Large intestine (tissue), 12 donors: ENCODE measurements at places on chromosomes 4 and X. TPM values are rescaled to one million over a fixed set of nuclear protein-coding genes. Genes with fewer than 3 reads are reported as not detected.
A peak's percentile ranks its signal among the peaks of the same experiment; 100 is the strongest.

GRCh38 chrX:84729809-84730208 is 227.6 kb upstream of the HDX start:
- no peaks in the 10 kb centered on the region for H3K36me3 ChIP-seq
- H3K27ac ChIP-seq: no peak overlapping the region
- DNase-seq: peak; percentile 17
- no peak overlapping the region for H3K4me3 ChIP-seq

GRCh38 chr4:170089274-170089667 is 485 bp downstream of the AADAT start:
- H3K36me3 ChIP-seq: peaks cover 17% of the 10 kb centered on the region
- peak overlapping the region; percentile 75 for H3K4me3 ChIP-seq
- peak overlapping the region; percentile 41 for H3K27ac ChIP-seq
- H3K4me1 ChIP-seq: peaks cover 2% of the 10 kb centered on the region

TLR2 gene
- polyA plus RNA-seq: 12.1 TPM

ARHGEF38 gene
- polyA plus RNA-seq: 10.7 TPM

DNA sequence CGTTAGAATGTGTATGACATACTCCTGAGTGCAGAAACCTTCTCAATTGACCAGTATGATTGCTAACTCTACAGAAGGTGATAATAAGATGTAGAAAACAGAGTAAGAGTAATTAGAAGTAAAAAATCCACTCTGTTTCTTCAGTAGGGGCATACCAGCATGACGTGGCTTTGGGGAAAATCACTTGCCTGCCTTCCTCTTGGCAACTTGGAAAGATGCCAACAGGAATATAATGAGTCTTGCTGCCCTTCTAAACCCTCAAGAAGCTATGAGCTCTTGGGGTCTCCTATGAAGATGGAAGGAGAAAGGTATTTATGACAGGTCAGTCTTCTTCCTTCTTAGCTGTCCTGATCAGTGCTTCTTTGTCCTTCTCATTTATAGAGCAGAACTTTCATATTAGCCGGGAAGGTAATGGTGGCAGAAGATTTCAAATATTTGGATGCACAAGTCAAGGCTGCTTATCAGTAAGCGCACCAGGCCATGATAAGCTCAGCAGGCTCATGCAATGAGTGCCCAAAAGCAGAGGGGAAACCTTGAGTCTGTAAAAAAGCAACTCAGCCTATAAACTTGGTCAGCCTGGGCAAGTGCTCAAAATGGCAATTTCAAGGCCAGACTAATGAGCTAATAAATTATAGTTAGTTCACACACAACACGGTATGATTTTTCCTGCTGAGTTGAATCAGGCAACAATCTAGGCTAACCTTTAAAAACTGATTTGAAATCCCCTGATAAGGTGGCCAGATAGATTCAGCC is 69.7 kb upstream of the PPARGC1A start:
- no peak overlapping the region for H3K4me3 ChIP-seq
- DNase-seq: no peak
- H3K4me1 ChIP-seq: no peaks in the 10 kb centered on the region
- no peaks in the 10 kb centered on the region for H3K36me3 ChIP-seq
- no peak overlapping the region for H3K27ac ChIP-seq
- no peaks in the 10 kb centered on the region for H3K27me3 ChIP-seq

DNA sequence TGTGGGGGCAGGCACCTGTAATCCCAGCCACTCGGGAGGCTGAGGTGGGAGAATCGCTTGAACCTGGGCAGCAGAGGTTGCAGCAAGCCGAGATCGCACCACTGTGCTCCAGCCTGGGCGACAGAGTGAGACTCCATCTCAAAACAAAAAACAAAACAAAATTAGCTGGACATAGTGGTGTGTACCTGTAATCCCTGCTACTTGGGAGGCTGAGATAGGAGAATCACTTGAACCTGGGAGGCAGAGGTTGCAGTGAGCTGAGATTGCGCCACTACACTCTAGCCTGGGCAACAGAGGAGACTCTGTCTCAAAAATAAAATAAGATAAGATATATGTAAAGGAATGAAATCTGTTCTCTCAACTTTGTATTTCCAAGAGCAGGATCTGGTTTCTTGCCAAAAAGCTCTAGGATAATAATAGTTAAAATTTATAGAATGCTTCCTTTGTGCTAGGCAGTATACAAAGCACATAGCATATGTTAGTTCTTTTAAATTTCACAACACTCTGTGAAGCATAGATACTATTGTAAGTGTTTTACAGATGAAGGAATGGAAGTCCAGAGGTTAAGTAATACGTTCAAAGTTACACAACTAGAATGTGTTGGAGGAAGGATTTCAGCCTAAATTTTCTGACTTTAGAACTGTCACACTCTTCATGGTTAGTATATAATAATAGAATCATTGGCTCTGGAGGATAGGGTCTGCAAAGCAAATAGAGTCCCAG is 10.3 kb downstream of the MRPL1 start:
- peak; percentile 5 for DNase-seq
- peaks cover 6% of the 10 kb centered on the region for H3K36me3 ChIP-seq
- no peak overlapping the region for H3K27ac ChIP-seq
- no peak overlapping the region for H3K4me3 ChIP-seq
- H3K4me1 ChIP-seq: no peaks in the 10 kb centered on the region

HS3ST1 gene
- 1.4 TPM for polyA plus RNA-seq

DNA sequence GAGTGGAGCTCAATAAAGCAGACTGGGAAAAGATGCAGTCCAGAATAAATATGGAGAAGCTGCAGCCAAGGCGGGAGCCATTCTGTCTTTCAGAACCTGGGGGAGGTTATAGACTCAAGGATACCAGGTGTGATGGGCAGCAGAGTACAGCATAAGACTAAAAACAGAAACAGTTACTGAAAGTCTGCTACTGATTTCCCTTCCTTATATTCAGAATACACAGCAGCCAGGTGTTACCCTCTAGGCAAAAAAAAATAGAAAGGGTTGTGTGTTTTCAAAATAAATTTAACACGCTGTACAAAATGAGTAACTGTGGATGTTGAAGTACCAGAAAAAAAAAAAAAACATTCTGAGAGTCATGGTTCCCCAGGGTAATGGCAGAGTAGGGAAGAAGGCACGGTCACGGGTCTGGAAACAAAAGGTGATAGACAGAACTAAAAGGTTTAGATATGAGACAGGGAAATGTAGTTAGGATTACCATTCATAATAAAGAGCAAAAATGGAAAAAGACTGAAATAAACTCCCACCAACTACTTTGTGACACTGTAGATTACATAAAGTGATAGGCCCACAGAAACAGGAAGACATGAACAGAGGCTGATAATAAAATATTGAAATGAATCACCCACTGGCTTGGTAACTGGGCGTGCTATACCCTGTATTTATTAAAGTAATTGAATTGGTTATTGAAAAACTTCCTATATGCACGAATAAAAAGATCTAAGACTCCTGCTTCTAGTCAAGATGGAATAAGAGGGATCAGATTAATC is 10.8 kb upstream of the HHIP start:
- H3K4me3 ChIP-seq: no peak overlapping the region
- no peaks in the 10 kb centered on the region for H3K4me1 ChIP-seq
- H3K36me3 ChIP-seq: no peaks in the 10 kb centered on the region
- H3K27me3 ChIP-seq: no peaks in the 10 kb centered on the region

GRCh38 chr4:148016063-148016637 is 284.3 kb downstream of the ARHGAP10 start:
- no peak overlapping the region for H3K4me3 ChIP-seq
- no peak overlapping the region for H3K27ac ChIP-seq
- no peaks in the 10 kb centered on the region for H3K27me3 ChIP-seq
- no peaks in the 10 kb centered on the region for H3K36me3 ChIP-seq

KCND1 gene
- 2.5 TPM for polyA plus RNA-seq

C1QTNF7 gene
- 3.1 TPM for polyA plus RNA-seq

DNA sequence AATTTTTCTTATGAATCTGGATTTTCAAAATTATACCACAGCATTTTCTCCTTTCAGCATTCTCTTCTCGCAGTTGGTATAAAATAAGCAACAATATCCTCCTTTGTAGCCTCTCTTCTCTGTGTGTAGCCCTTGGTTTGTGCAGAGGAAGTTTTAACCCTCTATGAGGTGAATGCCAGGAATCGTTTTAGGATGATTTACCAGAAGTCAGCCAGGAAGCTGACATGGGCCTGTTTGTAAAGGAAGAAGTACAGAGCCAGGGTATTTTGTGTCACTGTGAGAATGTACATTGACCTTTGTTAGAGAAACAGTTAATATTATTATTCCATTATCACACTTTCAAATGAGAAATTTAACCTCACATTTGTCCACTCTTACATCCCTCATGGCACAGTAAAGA is 88.9 kb upstream of the RPL34 start:
- no peaks in the 10 kb centered on the region for H3K36me3 ChIP-seq
- H3K27me3 ChIP-seq: no peaks in the 10 kb centered on the region
- no peak overlapping the region for H3K4me3 ChIP-seq
- no peak for DNase-seq
- no peaks in the 10 kb centered on the region for H3K4me1 ChIP-seq

DNA sequence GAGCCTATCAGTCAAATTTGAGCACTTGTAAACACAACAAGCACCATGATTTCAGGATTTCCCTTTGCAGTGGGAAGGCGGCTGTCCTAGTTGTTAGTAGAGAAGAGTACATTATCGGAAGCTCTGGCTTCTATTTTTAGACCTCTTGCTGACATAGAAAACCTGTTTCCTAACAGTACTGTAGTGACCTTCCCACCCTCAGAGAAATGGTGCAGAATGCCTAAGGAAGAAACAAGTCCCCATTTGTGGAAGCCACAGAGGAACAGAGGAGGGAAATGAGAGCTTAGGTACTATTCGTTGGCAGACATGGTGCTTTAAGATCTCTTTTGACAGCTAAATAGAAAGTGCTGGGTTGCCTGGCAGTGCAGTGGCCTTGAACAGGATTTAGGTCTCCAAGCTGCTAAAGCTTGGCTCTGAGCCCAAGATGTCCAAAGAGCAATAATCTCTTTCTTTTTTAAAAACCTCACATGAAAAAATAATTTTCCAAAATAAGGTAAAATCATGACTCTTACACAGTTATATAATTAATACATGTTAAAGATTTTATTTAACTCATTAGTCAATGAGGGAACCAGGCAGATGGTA is 24.9 kb downstream of the GLRA2 start:
- no peaks in the 10 kb centered on the region for H3K36me3 ChIP-seq
- DNase-seq: no peak
- no peak overlapping the region for H3K4me3 ChIP-seq
- H3K4me1 ChIP-seq: no peaks in the 10 kb centered on the region

- H3K27me3 ChIP-seq: no peaks in the 10 kb centered on the region
- DNase-seq: peak; percentile 54
- H3K4me1 ChIP-seq: peaks cover 33% of the 10 kb centered on the region
- H3K27ac ChIP-seq: no peak overlapping the region
- H3K36me3 ChIP-seq: no peaks in the 10 kb centered on the region
- H3K4me3 ChIP-seq: no peak overlapping the region
Measured at GRCh38 chr4:184544788-184545409, 70.5 kb upstream of the IRF2 start.

- no peak overlapping the region for H3K27ac ChIP-seq
- DNase-seq: no peak
- no peaks in the 10 kb centered on the region for H3K4me1 ChIP-seq
- H3K36me3 ChIP-seq: no peaks in the 10 kb centered on the region
- no peak overlapping the region for H3K4me3 ChIP-seq
Measured at GRCh38 chr4:138223231-138223910, 18.8 kb downstream of the SLC7A11 start.
